ENCODE measurements at places on chromosomes 2 and 18. TPM values are rescaled to one million over a fixed set of nuclear protein-coding genes. Genes with fewer than 3 reads are reported as not detected.

GRCh38 chr2:6524691-6525474 lies 340.8 kb downstream of the CMPK2 start:
- DNase-seq: no peak

Gene METTL4
- 11.4 TPM for total RNA-seq

Gene PID1
- 39.2 TPM for total RNA-seq

- DNase-seq: no peak
These were observed 416.6 kb upstream of the ACVR2A start for GRCh38 chr2:147428120-147428747.

GRCh38 chr2:202022755-202023154 lies 10.9 kb upstream of the FZD7 start:
- no peak for DNase-seq

DNA sequence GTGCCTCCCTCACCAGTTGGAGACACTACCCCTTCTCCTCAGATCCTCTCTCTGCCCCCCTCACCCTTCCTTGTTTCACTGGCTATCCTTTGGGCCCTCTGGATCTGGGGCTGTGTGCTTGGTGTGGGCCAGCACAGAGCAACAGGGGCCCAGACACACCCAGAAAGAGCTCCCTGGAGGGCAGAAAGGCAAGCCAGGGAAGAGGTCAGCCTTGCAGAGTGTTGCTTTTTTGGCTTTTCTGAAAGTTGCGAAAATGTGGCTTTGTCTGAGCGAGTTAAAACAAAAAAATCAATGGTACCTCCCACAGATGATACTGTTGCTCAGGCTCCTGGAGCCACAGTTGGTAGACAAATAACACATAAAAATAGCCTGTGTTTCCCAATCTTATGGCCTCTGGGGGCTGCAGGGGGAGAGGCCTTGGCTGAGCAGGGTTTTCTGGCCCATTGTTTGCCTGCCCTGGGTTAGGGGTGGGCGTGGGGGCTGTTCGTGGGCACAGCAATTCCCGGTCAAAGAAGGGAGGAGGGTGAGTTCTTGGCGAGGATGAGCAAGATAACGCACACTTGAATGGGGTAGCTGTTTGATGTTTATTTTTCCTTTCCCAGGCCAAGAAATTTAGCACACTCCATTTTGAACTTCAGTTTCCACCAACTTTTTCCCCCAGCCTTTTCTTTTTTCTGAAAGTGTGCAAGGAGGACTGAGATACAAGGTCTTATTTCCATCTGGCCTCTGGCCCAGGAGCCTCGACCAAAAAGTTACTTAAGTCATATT lies 167.0 kb upstream of the HAAO start:
- no peak for DNase-seq

Gene POTEI
- 0.06 TPM for total RNA-seq

DNA sequence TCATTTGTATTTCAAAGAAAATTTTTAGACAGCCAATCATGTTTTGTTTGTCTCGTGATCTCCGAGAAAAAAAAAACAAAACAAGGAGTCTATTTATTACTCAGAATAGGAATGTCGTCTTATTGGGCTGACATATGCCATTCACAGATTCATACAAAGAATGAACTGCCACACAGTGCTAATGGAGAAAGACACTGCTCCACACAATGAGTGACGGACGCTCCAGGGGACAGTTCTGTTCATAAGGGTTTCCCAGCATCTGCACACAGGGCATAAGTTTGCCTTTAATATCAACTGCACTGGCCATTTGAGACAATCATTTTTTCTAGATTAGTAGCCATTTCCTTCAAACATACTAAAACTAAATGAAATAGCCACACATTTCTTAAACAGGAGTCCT lies 3.4 kb downstream of the SERTAD2 start:
- no peak for DNase-seq

- no peak for DNase-seq
These were observed 173.9 kb upstream of the ERBB4 start for GRCh38 chr2:212712466-212712865.

- DNase-seq: no peak
These were observed 63.5 kb downstream of the STAT4 start for GRCh38 chr2:191087311-191087710.

DNA sequence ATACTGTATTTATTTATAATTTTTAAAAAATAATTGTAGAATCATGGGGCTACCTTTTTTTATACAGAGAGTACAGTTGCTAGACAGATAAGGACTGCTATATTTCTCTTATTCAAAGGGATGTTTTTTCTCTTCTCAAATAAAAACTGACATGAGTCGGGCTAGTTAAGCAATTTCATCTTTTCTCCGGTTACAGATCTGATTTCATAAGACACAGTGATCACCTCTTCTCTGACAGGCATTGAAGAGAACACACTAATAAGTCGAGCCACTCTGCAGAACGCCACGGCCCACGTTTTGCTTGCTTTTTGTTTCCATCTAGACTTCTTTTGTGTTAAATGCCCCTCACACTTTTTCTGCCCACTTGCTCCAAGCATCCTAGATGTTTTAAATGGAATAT lies 85.4 kb downstream of the HNRNPLL start:
- DNase-seq: no peak

- DNase-seq: no peak
These were observed 20.6 kb downstream of the ITGA6 start for GRCh38 chr2:172447811-172448493.

DNA sequence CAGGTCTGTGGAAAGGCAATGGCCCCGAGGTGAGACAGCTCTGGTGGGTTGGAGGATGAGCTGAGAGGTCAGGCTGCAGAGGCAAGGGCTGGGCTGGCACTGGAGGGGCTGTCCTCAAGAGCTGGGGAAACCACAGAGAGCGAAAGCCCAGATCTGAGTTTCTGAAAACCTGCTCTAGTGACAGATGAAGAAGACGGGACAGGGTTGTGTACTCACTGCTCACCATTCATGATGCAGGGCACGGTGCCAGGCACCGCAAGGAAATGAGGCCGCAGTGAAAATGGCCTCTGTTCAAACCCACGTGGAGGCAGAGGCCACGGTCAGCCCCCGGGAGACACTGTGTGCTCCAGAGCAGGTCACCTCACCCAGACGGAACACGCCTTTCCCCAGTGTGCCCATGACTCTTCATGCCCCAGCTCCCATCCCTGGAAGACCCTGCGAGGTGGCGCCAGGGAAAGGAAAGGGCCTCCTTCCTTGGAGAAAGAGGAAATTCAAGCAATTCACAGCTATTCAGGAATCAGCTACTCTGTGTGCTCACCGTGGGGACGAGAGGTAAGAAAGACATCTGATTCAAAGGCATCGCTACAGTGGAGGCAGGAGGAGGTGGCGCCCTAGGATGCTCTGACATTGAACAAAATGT lies 24.3 kb upstream of the ID2 start:
- no peak for DNase-seq

Gene GCFC2
- 16.4 TPM for total RNA-seq

- DNase-seq: no peak
These were observed 29.6 kb downstream of the CABYR start for GRCh38 chr18:24168496-24168895.

Gene BOD1L2
- total RNA-seq: not detected

Gene GAL3ST2
- total RNA-seq: 69.8 TPM

Gene LONRF2
- total RNA-seq: 0.21 TPM

Data from left colon (tissue), 2 donors.